Aorta (tissue), 5 donors: ENCODE measurements at places on chromosomes 6 and 20. TPM values are rescaled to one million over a fixed set of nuclear protein-coding genes. Genes with fewer than 3 reads are reported as not detected.

DNA sequence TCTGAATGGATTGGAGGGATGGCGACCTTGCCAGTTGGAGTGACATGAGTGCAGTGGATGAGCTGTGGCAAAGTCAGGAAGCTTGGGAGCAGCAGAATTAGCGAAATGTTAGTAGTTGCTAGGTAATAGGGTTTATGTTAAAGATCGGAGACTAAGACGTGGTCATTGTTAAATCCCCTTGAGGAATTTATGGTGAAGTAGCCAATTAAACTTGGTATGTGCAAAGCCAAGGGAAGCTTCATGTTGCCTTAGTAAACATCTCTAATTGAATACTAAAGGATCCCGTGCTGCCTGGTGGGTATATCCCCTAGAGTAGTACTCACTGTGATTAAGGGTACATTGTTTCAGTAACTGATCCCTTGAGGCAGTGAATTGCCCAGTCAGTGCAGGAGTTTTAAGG, 106.0 kb downstream of the PRIM2 start:
- no peaks in the 10 kb centered on the region for H3K4me1 ChIP-seq
- H3K36me3 ChIP-seq, result no peaks in the 10 kb centered on the region
- DNase-seq, result no peak
- H3K27ac ChIP-seq, result no peak overlapping the region
- H3K27me3 ChIP-seq, result no peaks in the 10 kb centered on the region
- no peak overlapping the region for H3K4me3 ChIP-seq

DNA sequence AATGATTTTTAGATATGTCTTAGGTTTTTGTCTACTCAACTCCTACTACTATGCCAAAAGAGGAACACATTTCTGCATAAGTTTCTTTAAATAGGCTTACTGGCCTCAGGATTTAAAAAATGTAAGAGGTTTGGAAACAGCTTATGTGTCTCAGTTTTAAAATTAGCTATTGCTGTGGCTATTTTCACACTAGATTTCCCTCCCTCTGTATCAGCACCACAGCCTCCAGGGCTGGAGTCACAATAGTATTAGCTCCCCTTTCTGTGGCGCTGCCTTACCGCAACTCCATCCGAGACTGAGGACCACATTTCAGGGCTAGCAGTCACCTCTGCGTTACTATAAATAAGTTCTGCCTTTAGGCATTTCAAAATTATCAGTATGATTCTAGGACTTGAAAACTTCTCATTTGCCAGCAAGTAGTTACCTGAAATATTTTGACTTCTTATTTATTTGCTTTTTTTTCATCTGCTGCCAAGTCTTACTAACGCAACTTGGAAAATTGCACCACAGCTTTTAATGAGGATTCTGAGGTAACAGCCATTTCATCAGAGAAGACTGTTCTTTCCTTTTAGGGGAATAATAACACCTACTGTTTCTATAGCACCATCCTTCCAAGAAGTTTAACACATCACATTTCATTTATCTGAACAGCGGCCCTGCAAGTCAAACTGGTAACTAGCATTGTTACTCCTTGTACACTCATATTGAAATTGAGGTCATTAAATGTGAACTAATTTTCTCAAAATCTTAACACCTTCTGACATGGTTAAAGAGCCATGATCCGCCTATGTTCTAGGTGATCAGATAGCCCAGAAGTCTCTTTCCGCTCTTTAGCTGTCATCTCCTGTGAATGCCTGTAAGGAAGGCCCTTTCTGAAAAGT, 105.9 kb downstream of the GJA10 start:
- no peaks in the 10 kb centered on the region for H3K36me3 ChIP-seq
- peak overlapping the region; percentile 24 for H3K27ac ChIP-seq
- no peaks in the 10 kb centered on the region for H3K27me3 ChIP-seq
- no peak overlapping the region for H3K4me3 ChIP-seq
- no peak for DNase-seq
- peaks cover 14% of the 10 kb centered on the region for H3K4me1 ChIP-seq

GRCh38 chr6:109379711-109380110, 2.6 kb downstream of the CD164 start:
- peaks cover 4% of the 10 kb centered on the region for H3K36me3 ChIP-seq
- no peak for DNase-seq
- H3K27ac ChIP-seq, result no peak overlapping the region
- H3K27me3 ChIP-seq, result no peaks in the 10 kb centered on the region

PRRC2A gene
- 164 TPM for total RNA-seq

GRCh38 chr6:290111-290922, 2.0 kb upstream of the DUSP22 start:
- H3K27ac ChIP-seq, result no peak overlapping the region
- no peaks in the 10 kb centered on the region for H3K27me3 ChIP-seq
- no peak overlapping the region for H3K4me3 ChIP-seq
- no peak for DNase-seq
- no peaks in the 10 kb centered on the region for H3K36me3 ChIP-seq

GRCh38 chr6:3575166-3575565, 118.3 kb upstream of the SLC22A23 start:
- no peaks in the 10 kb centered on the region for H3K27me3 ChIP-seq
- no peak overlapping the region for H3K4me3 ChIP-seq
- H3K27ac ChIP-seq, result no peak overlapping the region
- peaks cover 4% of the 10 kb centered on the region for H3K4me1 ChIP-seq

- no peak for DNase-seq
- no peak overlapping the region for H3K27ac ChIP-seq
- H3K4me1 ChIP-seq, result no peaks in the 10 kb centered on the region
- no peak overlapping the region for H3K4me3 ChIP-seq
- no peaks in the 10 kb centered on the region for H3K36me3 ChIP-seq
Observed at GRCh38 chr6:152484806-152485205, 152.4 kb downstream of the SYNE1 start.

BPIFB2 gene
- total RNA-seq, result not detected
